ENCODE measurements at places on chromosomes 16 and 17. TPM values are rescaled to one million over a fixed set of nuclear protein-coding genes. Genes with fewer than 3 reads are reported as not detected.

Gene KRT25
- not detected for total RNA-seq

Gene FBXW10B
- not detected for total RNA-seq

Gene CDR2L
- total RNA-seq, result 14.6 TPM

Gene PRSS8
- total RNA-seq, result not detected

Gene KCNH4
- total RNA-seq, result 0.33 TPM

Gene DYNLRB2
- total RNA-seq, result not detected

Gene WNT9B
- total RNA-seq, result 0.65 TPM

Gene TNK1
- total RNA-seq, result 7.5 TPM

Gene SLFN11
- 16.2 TPM for total RNA-seq

Gene CARD14
- 0.23 TPM for total RNA-seq

Gene CSH1
- total RNA-seq, result not detected

Gene TNS4
- not detected for total RNA-seq

Gene LRRC45
- total RNA-seq, result 13.0 TPM

Gene TMEM238L
- not detected for total RNA-seq

Gene ABAT
- 9.0 TPM for total RNA-seq

Gene SLC5A10
- total RNA-seq, result not detected

Gene RNU2-1
- not detected for total RNA-seq

Gene ZNF263
- total RNA-seq, result 43.1 TPM

Gene SLC5A11
- not detected for total RNA-seq

Gene MT1E
- 57.7 TPM for total RNA-seq

Gene C16orf74
- 0.83 TPM for total RNA-seq

Gene OSBPL7
- 2.9 TPM for total RNA-seq

Gene TMC7
- total RNA-seq, result 0.17 TPM

Gene SEZ6L2
- total RNA-seq, result 1.2 TPM

Gene ASPHD1
- total RNA-seq, result not detected

Gene ATP2A1
- not detected for total RNA-seq

Gene FA2H
- 0.52 TPM for total RNA-seq

Gene P2RX1
- 3.7 TPM for total RNA-seq

Gene MED9
- total RNA-seq, result 10.9 TPM

Gene SLC16A11
- total RNA-seq, result 0.17 TPM

Gene KRT32
- total RNA-seq, result not detected

Gene EPOP
- total RNA-seq, result 0.42 TPM

Gene TBC1D3C
- total RNA-seq, result not detected

Gene SLC38A8
- not detected for total RNA-seq

Gene CSF3
- total RNA-seq, result 0.42 TPM

Gene TSPOAP1
- total RNA-seq, result 18.0 TPM

Gene CCL7
- 0.83 TPM for total RNA-seq

Gene DRC3
- 0.71 TPM for total RNA-seq

Gene KRTAP16-1
- not detected for total RNA-seq

Gene CCDC154
- 0.42 TPM for total RNA-seq

Gene GNGT2
- not detected for total RNA-seq

Gene CCDC200
- not detected for total RNA-seq

Gene SOX15
- total RNA-seq, result 14.4 TPM

Gene GPR179
- 0.29 TPM for total RNA-seq

Gene TBC1D3I
- 0.19 TPM for total RNA-seq

Gene CRYBA1
- total RNA-seq, result not detected

Gene HDAC5
- 75.6 TPM for total RNA-seq

Gene KRT40
- total RNA-seq, result not detected

Gene HBA2
- total RNA-seq, result 230 TPM

Gene G6PC1
- total RNA-seq, result not detected

Gene HOXB9
- not detected for total RNA-seq

Gene CAMKK1
- total RNA-seq, result 3.0 TPM

Gene CIBAR2
- total RNA-seq, result not detected

Gene TSNAXIP1
- total RNA-seq, result 0.83 TPM

Gene ST6GALNAC2
- 9.1 TPM for total RNA-seq

Gene PDILT
- total RNA-seq, result not detected

Gene PRSS27
- total RNA-seq, result 4.2 TPM

Gene TEFM
- total RNA-seq, result 6.2 TPM

Gene TTYH2
- 11.3 TPM for total RNA-seq
